ENCODE measurements at places on chromosomes 13 and 19.

DNA sequence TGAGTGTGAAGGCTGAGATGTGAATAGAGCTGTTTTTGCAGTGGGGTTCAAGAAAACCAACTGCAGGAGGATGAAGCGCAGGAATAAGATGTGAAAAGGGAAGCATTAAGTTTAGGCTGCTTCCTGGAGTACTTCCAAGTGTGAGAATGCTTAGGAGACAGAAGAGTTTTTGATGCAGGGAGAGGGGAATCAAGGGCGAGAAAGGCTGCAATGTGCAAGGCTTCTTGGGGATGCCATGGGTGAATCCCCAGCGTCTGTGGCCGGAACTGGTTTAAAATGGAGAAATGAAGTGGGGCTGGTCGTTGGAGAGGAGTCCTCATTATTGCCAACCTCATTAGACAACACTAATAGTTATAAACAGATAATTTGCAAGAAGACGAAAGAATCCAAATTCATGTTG, 764.9 kb downstream of the LIG4 start:
- DNase-seq, result no peak

- DNase-seq, result no peak
These were observed 21.0 kb upstream of the HOMER3 start for GRCh38 chr19:18961767-18962620.

DNA sequence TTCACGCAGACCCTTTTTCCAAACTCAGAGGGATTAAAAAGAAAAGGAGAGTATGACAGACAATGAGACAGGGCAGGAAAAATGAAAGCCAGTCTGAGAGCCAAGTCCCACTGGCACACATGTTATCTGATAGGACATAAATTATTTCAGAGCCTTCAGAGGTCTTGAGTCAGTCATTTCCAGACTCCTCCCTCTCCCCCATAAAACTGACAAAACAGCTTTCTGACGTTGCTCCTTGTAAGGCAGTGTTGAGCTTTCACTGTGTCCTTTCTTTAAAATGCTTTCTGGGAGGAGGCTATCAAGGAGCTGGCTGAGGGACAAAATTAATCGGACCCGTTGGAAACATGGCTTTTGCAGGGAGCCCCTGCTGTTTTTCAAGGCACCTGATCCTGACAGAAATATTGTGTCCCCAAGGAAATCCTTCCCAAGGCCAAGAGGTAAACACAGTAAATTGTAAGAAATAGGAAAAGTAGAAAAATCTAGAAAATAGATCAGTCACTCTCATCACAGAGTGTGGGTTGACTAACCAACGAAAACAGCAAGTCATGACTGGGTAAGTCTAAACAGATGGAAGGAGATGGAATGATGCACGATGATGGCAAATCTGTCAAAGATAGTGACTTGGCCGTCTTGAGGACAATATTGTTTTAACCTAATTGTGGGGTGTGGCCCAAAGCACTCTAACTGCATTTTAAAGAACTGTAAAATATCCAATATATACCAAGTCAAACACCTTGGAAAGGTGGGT, 89.7 kb downstream of the DCT start:
- DNase-seq, result no peak

GRCh38 chr19:54312436-54313377, at the start of gene LILRA5:
Gene LILRA5 (minus strand): TSS chr19:54313166. CDS start chr19:54313019, 147 bp downstream.
- DNase-seq, result no peak

DNA sequence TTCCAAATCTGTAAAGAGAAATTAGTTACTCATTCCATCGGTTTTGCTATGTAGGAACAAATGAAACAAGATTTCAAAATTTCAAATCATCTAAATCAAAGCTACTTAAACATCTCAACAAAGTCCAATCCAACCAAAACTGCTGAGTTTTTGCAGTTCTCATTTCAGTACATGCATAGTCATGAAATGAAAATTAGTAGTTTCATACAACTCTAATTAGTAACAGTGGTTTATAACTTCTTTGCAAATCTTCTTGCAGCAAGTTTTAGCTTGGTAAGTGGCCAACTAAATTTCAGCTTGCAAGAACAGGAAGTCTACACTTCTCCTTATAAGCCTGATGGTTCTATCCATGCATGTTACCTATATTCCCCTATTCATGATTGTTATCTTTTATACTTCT, 75.6 kb downstream of the SPRY2 start:
- DNase-seq, result no peak

DNA sequence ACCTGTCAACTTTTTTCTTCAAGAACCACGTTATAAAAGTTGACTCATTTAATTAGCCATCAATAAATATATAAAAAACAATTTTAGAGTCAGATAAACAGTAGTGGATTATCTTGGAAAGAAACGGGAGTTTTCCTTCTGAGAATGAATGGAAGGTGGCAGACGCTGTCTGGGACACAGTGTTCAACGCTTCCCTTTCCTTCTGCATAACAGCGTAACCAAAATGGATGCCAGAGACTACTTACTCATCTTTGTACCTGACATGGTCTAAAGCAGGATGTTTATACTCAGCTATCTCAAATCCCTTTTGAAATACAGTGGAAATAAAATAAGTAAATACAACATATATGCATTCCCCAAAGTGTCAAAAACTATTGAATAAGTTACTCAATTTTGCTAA, 195.2 kb downstream of the LHFPL6 start:
- DNase-seq, result no peak

DNA sequence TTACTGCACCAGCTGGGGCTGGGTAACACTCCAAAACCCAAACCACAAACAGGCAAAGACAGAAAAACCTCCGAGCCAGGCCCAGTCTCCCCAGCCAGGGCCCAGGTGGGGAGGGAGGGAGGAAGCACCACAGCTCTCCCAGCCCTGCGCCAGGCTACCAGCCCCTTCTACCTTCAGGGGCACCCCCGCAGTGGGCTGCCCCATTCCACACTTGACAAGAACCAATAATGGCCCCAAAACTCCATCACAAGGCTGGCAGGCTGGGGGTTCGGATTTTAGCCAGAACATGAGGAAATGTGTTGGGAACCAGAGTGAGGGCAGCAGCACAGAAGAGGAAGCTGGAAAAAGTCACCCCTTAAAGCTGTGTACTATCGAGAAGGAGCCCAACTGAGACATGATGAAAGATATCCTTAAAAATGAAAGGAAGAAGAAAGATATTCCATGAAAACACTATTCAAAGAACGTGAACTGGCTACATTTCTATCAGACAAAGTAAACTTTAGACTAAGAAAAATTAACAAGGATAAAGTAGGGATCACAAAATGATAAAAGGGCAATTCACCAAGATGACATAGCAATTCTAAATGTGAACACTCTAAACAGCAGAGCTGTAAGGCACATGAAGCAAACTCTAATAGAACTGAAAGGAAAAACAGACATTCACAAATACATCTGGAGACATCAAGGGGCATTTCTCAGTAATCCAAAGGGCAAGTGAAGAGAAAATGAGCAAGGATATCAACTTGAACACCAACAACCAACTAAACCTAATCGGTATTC, 12.9 kb downstream of the TUBGCP3 start:
- DNase-seq, result no peak

- DNase-seq, result no peak
These were observed 42.8 kb downstream of the BICRA start for GRCh38 chr19:47651691-47652090.

DNA sequence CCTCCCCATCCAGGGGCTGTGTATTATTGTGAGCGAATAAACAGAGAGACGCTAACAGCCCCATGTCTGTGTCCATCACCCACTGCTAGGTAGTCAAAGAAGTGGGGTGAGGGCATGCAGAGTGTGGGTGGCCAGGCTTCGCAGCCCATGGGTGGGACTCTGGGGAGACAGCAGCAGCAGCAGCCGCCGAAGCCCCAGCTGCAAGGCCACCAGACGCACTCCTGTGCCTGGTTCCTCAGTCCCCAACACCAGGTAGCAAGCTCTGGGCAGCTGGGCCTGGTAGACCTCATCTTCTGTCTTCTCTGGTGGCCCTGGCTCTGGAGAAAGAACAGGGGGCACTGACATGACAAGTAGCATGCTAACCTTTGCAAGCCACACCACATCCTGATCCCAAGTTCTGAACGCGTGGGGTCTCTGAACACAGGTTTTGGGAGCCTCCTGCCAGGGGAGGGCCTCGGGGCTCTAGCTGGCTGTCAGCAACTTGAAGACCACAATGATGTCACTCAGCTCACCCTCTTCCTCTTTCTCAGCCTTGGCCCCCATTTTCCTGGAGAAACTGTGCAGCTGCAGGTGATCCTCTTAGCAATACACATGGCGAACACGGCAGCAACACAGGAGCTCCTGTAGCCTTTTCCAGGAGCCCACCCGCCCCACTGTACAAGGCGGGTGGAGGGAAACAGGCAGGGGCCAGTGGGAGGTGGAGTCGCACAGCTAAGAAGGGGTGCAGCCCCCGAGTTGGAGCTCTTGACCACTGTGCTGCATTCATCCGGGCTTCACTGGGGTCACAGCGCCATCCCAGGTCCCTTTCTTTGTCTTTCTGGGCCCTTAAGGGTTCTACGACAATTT, 5.8 kb downstream of the FUZ start:
- DNase-seq, result no peak

DNA sequence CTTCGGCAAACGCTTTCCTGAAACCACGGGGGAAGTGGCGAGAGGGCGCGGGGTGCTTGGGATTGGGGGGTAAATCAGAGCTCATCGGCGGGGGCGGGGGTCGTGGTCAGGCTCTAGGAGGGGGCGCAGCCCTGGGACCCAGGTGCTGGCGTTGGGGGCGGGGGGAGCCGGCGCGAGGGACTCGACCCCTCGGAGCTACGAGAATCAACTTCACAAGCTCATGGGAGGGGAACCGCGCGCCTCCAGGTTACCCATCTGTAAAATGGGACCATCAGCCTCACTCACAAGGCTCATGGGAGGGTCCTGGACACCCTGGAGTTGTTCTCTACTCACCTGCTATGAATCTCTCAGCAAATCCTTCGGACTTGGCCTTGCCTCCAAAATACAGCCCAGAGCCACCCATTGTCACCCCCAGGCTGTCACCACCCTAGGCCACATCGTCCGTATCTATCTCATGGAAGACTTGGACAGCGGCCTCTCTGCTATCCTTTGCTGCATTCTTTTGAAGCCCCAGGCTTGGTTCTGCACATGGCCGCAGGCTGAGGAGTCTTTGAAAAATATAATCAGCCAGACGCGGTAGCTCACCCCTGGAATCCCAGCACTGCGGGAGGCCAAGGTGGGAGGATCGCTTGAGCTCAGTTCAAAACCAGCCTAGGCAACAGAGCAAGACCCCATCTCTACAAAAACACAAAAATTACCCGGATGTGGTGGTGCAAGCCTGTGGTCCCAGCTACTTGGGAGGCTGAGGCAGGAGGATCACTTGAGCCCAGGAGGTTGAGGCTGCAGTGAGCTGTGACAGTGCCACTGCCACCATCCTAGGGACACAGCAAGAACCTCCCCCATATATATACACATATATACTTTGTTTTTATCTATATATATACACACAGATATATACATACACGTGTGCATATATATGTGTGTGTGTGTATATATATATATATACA, 939 bp upstream of the RANBP3 start:
- no peak for DNase-seq

DNA sequence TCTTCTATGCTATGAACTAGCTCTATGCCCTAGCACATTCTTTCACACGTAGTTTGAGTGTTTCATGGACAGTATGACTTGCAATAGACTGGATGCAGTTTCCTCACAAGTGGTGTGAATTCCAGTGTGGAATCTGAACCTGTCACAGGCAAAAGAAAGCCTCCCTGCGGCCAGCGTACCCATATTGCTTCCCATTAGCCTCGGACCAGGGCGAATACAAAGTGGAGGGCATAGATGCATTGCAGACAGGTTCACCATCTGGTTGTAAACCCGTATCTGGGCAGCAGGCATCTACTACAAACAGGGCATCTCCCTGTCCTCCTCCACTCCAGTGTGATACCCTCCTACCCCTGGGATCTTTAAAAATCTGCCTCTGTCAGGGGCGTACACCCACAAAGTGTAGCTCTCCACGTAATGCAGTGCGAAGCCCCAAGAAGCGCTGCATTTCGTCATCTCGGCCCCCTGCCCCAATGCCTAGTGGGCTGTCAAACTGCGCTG, 1.4 kb upstream of the CIC start:
- DNase-seq, result no peak

GRCh38 chr19:1076951-1077350, 10.0 kb downstream of the ARHGAP45 start:
- DNase-seq, result no peak

- DNase-seq, result no peak
These were observed 653 bp downstream of the MVB12A start for GRCh38 chr19:17420475-17420924.

DNA sequence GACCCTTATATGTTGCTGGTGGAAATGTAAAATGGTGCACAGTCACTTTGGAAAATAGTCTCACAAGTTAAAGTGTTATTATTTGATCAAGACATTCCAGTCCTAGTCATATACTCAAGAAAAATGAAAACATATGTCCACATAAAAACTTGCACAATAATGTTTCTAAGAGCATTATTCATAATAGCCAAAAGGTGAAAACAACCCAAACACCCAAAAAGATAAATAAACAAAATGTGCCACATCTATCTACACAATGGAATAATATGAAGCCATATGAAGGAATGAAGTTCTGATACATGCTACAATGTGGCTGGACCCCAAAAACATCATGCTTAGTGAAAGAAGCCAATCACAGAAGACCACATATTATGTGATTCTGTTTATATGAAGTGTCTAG, 14.4 kb upstream of the AKAP8 start:
- no peak for DNase-seq

GRCh38 chr13:98313922-98314292, 136.8 kb upstream of the RNF113B start:
- no peak for DNase-seq

DNA sequence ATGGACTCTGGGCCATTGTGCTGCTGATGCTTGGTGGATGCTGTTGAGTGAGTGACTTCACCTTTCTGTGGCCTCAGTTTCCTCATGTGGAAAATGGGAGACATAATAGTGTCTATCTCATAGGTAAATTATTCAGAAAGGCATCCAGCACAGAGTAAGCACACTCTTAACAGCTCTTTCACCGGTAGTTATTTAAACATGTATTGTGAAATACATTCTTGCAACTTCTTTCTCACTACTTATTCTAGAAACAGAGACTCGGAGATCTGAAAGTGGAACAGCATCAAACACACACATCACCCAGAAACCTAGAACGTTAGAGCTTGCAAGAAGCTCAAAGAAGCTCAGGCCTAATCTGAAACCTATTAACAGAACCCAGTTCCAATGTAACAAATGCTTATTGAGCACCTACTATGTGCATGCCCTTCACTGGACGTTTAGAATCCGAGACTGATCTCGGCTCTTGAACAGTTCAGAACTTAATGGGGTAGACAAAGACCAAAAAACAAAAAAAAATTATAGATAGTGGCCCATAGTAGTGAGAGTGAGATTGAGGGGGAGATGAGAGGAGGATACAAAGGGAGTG, 4.1 kb downstream of the ZSWIM9 start:
- no peak for DNase-seq

GRCh38 chr13:63671296-63671695, 2255.6 kb upstream of the PCDH20 start:
- DNase-seq, result no peak

- no peak for DNase-seq
These were observed 396 bp downstream of the F7 start for GRCh38 chr13:113105921-113106452.
